ENCODE measurements at places on chromosomes 6 and 20. TPM values are rescaled to one million over a fixed set of nuclear protein-coding genes. Genes with fewer than 3 reads are reported as not detected.

DNA sequence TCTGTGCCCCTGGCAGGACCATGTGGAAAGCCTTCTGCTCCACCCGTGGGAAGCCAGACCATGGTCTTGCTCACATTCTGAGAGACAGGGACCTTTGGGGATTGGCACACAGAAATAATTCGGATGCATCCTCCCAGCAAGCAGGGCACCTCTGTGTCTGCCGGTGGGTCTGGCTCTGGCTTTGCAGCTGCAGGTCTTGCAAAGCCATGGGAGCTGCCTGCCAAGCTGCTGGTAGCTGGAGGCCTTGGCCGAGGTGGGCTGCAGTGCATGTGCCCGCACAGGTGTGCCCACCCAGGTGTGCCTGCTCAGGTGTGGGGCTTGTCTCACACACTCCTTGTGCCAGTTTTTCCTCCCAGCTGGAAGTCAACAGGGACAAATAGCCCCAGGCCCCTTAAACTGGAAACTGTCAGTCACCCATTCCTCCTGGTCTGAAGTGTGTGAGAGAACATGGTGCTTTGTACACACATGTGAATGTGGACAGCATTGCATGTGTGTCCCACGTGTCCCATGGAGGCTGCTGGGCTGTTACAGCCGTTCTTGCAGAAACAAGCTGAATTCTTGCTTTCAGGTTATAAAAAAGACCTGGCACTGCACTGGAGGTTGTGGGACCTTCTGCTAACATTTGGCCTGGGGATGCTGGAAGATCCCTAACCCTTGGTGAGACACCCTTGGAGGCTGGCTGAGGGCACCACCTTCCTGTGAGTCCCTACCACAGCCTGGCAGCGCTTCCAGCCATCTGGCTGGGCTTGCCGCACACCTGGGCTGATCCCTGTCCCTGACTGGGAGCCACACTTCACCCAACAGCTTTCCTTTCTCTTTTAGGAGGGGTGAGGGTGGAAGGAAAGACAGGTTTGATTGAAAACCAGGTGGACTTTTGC is 54.9 kb upstream of the SMOC2 start:
- H3K4me1 ChIP-seq: no peaks in the 10 kb centered on the region
- H3K27ac ChIP-seq: no peak overlapping the region
- H3K36me3 ChIP-seq: no peaks in the 10 kb centered on the region
- DNase-seq: no peak
- no peak overlapping the region for H3K4me3 ChIP-seq
- H3K27me3 ChIP-seq: peaks cover 2% of the 10 kb centered on the region

GRCh38 chr6:118748311-118749062 is 97.1 kb upstream of the CEP85L start:
- H3K4me1 ChIP-seq: peaks cover 11% of the 10 kb centered on the region
- H3K4me3 ChIP-seq: no peak overlapping the region
- no peaks in the 10 kb centered on the region for H3K27me3 ChIP-seq

DNA sequence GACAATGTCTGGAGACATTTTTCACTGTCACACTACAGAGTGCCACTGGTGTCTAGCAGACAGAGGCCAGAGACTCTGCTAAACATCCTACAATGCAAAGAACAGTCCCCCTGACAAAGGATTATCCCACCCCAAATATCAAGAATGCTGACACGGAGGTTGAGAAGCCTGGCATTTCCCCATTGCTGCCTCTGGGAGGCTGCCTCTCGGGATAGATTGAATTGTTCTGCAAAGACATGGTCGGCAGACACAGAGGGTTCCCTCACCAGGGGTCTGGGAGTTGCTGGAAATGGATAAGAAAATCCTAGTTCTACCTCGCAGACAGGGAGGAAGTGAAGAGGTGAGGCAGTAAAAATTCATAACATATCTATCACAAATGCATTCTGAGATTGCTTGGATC is 166.4 kb upstream of the AGPAT4 start:
- no peak overlapping the region for H3K4me3 ChIP-seq
- H3K4me1 ChIP-seq: no peaks in the 10 kb centered on the region
- H3K36me3 ChIP-seq: no peaks in the 10 kb centered on the region
- no peak overlapping the region for H3K27ac ChIP-seq
- H3K27me3 ChIP-seq: no peaks in the 10 kb centered on the region

Gene VSX1
- not detected for total RNA-seq

GRCh38 chr6:38272222-38272621 is 367.5 kb downstream of the BTBD9 start:
- H3K36me3 ChIP-seq: no peaks in the 10 kb centered on the region
- no peak overlapping the region for H3K4me3 ChIP-seq
- no peak overlapping the region for H3K27ac ChIP-seq
- DNase-seq: no peak
- no peaks in the 10 kb centered on the region for H3K4me1 ChIP-seq
- no peaks in the 10 kb centered on the region for H3K27me3 ChIP-seq

DNA sequence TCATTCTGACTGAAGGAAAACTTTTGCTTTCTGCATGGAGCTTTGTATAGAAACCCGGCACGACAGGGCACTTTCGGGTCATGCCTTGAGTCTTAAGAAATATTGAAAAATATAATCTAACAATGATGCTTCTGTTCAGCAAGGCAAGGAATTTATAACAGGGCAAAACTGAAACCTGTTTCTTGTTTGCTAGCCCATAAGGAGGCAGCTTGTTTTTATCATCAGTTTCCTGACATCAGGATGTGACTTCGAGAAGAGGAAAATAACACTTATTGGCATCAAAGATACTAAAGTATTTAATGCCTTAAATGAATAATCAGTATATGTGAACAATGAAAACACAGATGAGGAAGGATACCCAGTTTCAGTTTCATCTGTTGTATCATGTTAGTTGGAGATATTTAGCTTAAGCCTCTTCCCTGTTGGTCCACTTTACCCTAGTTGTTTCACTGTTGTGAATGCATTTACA is 146.5 kb downstream of the CDKAL1 start:
- H3K4me3 ChIP-seq: no peak overlapping the region
- no peak for DNase-seq
- peaks cover 13% of the 10 kb centered on the region for H3K4me1 ChIP-seq
- H3K27me3 ChIP-seq: no peaks in the 10 kb centered on the region

DNA sequence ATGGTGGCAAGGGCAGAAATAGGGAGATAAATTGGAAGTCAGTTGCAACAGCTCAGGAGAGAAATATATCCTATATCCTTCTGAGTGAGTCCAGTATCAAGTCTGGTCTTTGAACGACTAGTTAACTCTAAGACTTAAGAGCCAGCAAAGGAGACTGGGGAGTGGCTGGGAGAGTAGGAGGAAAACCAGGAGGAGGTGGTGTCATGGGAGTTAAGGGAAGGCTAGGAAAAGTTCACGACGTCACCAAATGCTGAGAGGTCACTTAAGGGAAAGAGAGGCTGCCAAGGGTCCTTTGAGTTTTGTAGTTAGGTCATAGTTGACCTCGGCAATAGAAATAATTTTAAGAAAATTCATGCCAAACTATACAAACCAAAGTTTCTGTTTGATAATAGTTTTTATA is 25.1 kb downstream of the ACOT13 start:
- H3K27me3 ChIP-seq: no peaks in the 10 kb centered on the region
- peaks cover 5% of the 10 kb centered on the region for H3K36me3 ChIP-seq
- DNase-seq: no peak
- no peak overlapping the region for H3K27ac ChIP-seq
- peaks cover 17% of the 10 kb centered on the region for H3K4me1 ChIP-seq

DNA sequence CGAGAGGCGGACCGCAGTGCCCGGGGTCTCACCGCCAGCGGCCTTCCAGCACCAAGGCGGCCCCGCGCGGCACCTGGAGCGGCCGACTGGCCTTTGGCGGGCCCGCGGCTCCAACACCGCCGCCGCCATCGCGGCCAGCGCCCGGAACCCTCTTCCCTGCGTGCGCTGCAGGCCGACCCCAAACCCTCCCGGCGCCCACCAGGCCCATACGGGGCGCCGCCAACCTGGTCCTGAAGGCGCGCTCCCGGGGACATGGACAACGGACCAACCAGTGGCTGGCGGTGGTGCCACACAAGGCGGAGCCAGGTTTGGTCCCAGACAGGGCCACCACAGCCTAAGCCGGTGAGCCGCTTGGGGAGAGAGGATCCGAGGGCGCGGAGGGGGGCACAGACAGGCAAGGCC is 1514.8 kb upstream of the DEFB115 start:
- DNase-seq: no peak
- no peak overlapping the region for H3K27ac ChIP-seq
- H3K4me1 ChIP-seq: no peaks in the 10 kb centered on the region
- peaks cover 2% of the 10 kb centered on the region for H3K36me3 ChIP-seq
- no peak overlapping the region for H3K4me3 ChIP-seq

Gene PRPH2
- not detected for total RNA-seq

DNA sequence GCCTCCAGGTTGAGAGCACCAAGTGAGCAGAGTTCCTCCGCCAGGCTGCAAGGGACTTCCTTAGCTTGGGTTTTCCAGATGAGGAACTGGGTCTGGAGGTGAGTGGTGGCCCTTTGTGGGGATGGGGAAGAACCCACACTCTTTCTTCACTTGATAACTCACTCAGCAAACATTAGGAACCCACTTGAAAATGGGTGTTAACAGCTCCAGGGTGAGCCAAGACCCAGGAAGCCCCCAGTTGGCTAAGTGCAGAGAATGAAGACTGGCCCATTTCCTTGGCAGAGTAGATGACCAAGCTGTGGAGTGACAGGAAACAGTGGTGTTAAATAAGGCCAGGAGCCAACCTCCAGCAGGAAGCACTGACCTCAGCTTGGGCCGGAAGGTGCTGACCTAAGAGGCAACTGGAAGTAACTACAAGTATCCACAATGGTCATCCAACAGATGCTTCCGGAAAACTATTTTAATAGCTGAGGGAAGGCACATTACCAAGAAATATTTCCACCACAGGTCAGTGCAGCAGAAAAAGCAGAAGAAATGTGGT is 22.7 kb downstream of the MRPL14 start:
- H3K27ac ChIP-seq: no peak overlapping the region
- H3K4me3 ChIP-seq: no peak overlapping the region
- H3K36me3 ChIP-seq: peaks cover 15% of the 10 kb centered on the region
- no peaks in the 10 kb centered on the region for H3K27me3 ChIP-seq
- no peaks in the 10 kb centered on the region for H3K4me1 ChIP-seq
- DNase-seq: no peak

Gene PI16
- total RNA-seq: not detected

DNA sequence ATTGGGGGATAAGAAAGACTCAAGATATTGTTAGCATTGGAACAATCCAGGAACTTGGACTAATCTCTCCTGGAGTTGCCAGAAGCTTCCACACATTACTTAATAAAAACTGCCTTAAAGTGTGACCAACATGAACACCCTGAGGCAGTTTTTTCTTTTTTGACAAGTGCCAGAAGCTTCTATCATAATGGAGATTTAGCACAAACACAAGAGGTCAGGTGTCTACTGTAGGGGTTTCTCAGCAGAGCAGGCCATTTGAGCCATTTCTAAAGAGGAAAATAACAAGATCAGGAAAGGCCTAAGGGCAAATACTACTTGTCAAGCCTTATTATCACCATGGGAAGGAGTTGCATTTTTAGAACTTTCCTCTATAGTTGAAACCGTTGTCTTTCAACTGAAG is 361.5 kb downstream of the EPM2A start:
- no peaks in the 10 kb centered on the region for H3K36me3 ChIP-seq
- peaks cover 13% of the 10 kb centered on the region for H3K4me1 ChIP-seq
- no peak overlapping the region for H3K27ac ChIP-seq
- H3K27me3 ChIP-seq: no peaks in the 10 kb centered on the region

Gene BANF2
- not detected for total RNA-seq

DNA sequence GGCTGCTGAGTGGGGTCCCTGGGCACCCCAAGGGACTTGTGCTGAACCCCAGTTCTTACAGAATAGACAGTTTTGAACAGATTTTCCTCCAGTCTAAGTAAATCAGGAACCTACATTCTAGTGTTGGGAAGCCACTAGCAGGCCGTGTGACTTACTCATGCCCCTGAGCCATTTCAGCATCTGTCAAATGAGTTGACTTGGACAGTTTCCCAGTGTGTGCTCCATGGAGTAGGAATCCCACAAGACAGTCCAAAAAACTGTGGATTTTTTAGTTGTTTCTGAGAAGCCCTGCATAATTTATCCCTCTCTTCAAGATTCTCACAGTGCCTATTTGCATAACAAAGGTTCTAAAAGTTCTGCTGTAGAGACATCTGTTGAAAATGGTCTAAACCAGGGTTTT is 2.1 kb downstream of the GABRR2 start:
- H3K27ac ChIP-seq: no peak overlapping the region
- no peak overlapping the region for H3K4me3 ChIP-seq
- H3K27me3 ChIP-seq: no peaks in the 10 kb centered on the region
- no peaks in the 10 kb centered on the region for H3K4me1 ChIP-seq

DNA sequence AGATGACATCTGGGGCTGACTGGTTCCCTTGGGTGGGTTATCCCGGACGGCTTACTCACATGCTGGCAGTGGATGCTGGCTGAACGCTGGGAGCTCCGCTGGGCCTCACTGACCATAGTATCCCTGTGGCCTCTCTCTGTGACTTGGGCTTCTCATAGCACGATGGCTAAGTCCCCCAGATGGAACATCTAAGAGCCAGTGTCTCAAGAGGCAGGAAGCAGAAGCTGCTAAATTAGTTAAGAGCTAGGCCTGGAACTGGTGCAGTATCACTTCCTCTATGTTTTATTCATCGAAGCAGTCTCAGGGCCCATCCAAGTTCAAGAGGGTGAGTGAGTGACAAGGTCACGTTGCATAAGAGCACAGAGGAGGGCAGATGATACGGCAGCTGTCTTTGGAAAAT is 116.5 kb upstream of the LAMP5 start:
- H3K27me3 ChIP-seq: no peaks in the 10 kb centered on the region
- no peak overlapping the region for H3K4me3 ChIP-seq
- no peak for DNase-seq
- no peaks in the 10 kb centered on the region for H3K36me3 ChIP-seq
- H3K4me1 ChIP-seq: no peaks in the 10 kb centered on the region

DNA sequence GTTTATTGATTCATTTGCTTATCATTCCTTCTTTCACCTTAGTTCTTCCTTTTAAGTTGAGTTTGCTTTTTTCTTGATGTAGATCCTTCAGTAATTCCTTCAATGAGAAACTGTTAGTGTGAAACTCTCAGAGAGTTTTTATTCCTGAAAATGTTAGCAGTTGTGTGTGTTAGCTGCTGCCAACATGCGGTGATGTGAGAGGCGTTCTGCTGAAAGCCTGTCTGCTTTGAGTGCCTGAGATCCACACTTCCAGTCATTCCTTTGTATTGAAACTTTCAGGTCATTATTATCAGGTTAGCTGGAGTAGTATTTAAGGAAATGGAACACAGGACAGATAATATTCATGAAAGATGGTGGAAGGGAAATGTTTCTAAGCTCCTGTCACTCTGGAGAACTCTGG is 70.0 kb upstream of the SUPT3H start:
- no peak overlapping the region for H3K4me3 ChIP-seq
- no peak overlapping the region for H3K27ac ChIP-seq
- peaks cover 58% of the 10 kb centered on the region for H3K4me1 ChIP-seq
- no peaks in the 10 kb centered on the region for H3K27me3 ChIP-seq

All from activated T-helper 1 cell treated with anti-CD3 and anti-CD28 coated beads, Interleukin-12 subunit alpha, Interleukin-12 subunit beta, Interleukin-2, Interleukin-4 antibody, amounts not matched to agents 30 ng/mL and 10 ng/mL and 1 ng/mL, durations not matched to agents 14 hours and 24 hours and 36 hours (primary cell).